BJ (cell line): ENCODE measurements at places on chromosomes 1 and 21. TPM values are rescaled to one million over a fixed set of nuclear protein-coding genes. Genes with fewer than 3 reads are reported as not detected.

DNA sequence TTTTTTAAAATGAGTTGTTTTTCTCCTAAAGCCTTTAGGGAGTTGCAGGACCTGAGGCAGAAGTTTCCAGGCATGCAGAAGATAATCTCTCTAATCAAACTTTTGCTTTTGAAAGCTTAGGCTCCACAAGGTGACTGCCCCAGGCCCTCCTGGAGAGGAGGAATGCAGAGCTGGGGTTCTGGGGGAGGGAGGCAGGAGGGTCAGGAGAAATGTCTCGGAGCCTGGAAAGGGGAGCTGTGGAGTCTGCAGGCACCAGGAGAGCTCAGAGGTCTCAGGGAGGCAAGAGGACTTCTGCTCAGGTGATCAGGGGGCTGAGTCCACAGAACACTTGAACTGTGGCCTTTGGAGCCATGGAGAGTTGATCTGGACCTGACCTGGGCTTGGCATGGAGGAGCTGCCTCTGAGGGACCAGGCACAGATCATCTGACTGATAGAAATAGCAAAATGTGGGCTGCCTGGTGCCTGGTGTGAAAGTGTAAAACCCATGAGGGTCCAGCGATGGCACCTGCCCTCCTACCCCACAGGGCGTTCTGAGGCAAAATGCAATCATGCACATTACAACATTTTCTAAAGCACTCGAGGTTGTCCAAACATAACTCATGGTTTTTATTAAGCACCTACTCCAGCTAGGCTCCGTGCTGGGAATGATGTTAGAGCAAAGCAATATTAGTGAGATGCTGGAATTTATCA lies 10.0 kb upstream of the ABCG1 start:
- DNase-seq = no peak

The FCGR2B gene
- polyA plus RNA-seq = not detected in 2 replicates

DNA sequence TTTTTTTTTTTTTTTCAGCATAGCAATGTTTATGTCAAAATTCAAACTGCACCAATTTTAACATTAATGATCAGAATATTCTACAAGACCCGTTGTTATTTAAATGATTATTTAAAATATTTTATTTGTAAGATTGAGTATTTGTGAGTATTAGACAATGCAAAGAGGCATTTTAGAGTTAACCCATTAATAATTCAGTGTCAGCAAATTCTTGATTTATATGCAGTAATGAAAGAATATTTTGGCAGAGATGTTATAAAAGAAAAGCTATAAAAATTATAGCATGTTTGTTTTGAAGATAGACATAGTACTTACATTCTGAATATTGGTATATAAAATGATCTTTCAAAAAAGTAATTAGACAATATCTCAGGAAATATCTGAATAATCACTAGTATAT lies 269.5 kb upstream of the ZRANB2 start:
- no peak for DNase-seq

DNA sequence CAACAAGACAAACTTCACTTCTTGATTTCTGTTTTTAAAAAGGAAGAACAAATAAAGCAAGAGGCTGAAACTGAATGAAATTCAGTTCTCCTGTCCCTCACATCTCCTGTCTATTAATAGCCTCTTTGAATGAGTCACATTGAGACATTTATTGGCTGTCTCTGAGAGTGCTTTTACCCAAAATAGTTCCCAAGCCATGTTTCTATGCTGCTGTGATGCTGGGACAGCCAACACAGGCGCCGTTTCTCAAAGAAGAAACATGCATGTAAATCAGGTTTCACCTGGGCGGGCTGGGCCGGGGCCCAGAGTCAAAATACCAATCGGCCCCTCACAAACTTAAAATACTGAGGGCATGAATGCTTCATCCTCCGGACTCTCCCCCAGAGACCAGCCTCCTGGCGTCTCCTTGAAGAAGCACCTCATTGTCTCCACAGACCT lies 105.2 kb downstream of the EDEM3 start:
- DNase-seq = peak; percentile 35

The KIF26B gene
- polyA plus RNA-seq = 2.8 and 3.0 TPM in 2 replicates

DNA sequence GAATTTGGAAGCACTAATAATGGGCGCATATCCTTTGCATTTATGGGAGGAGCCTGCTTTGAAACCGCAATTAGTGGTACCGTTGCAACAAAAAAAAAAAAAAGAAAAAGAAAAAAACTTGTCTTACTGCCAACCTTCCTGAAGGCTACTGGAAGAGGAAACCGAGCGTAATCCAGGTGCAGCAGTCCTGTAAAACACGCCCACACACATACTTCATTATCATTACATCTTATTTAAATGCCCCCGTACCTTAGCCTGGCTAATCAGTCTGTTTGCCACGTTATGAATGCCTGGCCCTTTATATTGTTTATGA lies 686 bp upstream of the ZNF281 start:
- no peak for DNase-seq

DNA sequence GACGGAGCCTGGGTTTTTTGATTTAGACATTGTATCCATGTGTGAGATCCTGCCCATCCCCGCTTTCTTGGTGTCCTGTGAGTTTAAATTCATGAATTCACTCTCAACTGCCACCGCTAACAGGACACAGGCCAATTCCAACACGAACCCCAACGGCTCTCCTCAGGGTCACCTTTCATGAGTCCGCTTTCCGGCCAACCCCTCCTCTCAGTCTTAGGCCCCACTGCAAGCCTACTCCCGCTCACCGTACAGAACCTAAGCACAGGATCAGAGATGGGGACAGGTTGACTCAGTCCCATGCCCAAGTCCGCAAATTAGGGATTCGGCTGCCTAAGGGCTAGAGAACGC lies 238 bp upstream of the SCP2 start:
- DNase-seq = no peak

GRCh38 chr1:7060745-7061144 lies 275.5 kb downstream of the CAMTA1 start:
- DNase-seq = no peak

GRCh38 chr1:179786815-179787685 lies 44.0 kb downstream of the FAM163A start:
- no peak for DNase-seq

The NAXE gene
- polyA plus RNA-seq = 37.8 and 63.3 TPM in 2 replicates

The DIO1 gene
- polyA plus RNA-seq = not detected in 2 replicates

DNA sequence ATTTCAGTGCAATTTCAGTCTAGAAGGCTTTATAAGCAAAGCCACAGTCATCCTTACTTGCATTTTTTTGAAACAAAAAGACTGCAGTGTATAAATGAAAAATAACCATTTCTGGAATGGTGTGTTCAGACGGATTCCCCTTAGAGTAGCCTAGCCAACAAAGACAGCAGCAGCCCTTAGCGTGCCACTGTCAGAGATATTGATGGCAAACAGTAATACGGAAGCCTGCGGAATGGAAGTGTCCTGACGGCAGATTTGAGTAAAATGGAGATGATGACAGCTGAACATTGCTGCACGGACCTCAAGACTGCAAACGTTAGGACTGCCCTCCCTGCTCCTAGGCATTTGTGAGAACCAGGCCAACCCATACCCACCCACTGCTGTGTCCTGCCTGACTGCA lies 54.7 kb downstream of the PDE9A start:
- DNase-seq = no peak

The ST6GALNAC3 gene
- polyA plus RNA-seq = 0.05 and 0.06 TPM in 2 replicates

- DNase-seq = peak; percentile 76
These were observed 118.5 kb downstream of the ITSN1 start for GRCh38 chr21:33760641-33761440.

The SLC1A7 gene
- 0.20 and 0.63 TPM in 2 replicates for polyA plus RNA-seq

DNA sequence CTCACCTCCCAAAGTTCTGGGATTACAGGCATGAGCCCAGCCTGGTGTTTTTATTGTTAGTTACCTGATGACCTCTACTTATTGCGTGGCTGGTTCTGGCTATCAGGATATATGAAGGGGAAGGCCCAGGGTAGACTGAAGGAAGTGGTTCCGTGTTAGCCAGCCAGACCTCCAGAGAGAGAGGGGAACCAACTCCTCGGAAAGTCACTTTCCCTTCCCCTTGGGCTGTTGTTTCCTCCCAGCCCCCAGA lies 2.5 kb upstream of the RCSD1 start:
- no peak for DNase-seq

The GPR37L1 gene
- not detected in 2 replicates for polyA plus RNA-seq

The MXRA8 gene
- 427 and 702 TPM in 2 replicates for polyA plus RNA-seq

DNA sequence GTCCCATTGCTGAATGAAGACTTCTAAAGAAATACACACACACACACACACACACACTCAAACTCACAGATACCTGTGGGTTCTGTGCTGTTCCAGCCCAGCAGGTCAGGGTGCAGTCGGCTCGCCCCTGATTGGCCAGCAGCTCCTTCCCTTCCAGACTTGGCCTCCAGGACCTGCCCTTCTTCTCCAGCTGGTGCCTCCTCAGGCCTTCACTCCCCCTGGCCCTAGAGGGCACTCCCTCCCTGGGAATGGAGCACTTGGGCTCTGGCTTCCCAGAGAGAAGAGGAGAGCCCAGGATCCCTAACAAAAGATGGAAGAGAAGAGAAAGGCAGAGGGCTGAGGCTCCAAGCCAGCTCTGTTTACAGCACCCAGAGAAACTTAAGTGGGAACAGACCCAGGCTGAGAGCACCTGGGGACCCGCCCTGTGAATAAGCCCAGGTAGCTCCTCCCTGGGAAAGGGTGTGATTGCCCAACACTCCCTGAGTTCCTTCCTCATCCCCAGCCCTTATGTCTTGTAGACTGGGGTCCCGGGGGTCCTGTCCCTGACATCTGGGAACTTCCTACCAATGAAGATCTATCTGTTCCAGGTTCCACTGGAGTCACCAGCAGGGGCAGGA lies at the start of gene PGLYRP3:
Gene PGLYRP3, minus strand, starts transcription at position 383 of the 617 bp plus-strand sequence. CDS start 2,287 bp downstream, outside the sequence.
- DNase-seq = no peak

DNA sequence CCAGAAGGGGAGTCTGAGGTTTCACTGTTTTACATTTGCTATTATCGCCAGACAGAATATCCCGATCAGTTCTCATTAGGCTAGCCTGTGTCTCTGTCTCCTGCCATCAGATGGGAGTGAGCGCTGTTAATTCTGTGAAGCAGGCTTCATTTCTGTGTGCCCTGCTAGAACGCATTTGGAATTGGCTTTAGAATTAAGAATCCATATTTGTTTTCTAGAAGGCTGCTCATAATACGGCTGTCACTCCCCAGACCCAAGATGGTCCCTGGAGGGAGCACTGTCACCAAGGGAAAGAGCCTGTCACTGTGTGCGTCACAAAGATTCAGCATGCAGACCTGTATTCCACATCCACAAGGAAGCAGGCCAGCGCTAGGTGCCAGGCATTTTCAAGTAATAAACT lies 49.2 kb downstream of the CASQ2 start:
- DNase-seq = no peak

- peak; percentile 55 for DNase-seq
These were observed 14.6 kb downstream of the RIPK4 start for GRCh38 chr21:41752231-41752681.

The BMP8B gene
- 0.01 TPM in 2 replicates for polyA plus RNA-seq

GRCh38 chr1:30930631-30931173 lies 22.1 kb upstream of the SDC3 start:
- DNase-seq = no peak

DNA sequence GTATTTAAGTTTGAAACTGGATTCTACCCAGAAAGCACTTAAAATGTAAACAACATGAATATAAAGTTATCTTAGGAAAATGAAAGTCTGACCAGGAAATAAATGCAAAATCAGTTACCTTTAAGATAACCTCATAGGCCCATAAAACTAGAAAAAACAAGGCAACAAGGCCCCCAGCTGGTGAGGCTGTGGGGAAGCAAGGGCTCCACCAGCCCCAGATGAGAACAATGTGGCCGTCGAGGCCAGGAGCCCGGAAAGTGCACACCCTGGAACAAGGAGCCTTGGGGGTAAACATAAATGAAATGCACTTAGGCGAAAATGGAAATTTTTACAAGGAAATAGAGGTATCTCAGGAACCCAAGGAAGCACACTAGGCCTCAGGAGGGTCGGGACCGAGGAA lies 37.9 kb upstream of the BMP8B start:
- no peak for DNase-seq

GRCh38 chr1:13624526-13624925 lies 40.9 kb downstream of the PDPN start:
- no peak for DNase-seq

The FYB2 gene
- not detected in 2 replicates for polyA plus RNA-seq

The HTR6 gene
- not detected in 2 replicates for polyA plus RNA-seq

The SMPDL3B gene
- 0.21 and 0.34 TPM in 2 replicates for polyA plus RNA-seq

- DNase-seq = no peak
These were observed 36.4 kb downstream of the CHML start for GRCh38 chr1:241603731-241604245.

DNA sequence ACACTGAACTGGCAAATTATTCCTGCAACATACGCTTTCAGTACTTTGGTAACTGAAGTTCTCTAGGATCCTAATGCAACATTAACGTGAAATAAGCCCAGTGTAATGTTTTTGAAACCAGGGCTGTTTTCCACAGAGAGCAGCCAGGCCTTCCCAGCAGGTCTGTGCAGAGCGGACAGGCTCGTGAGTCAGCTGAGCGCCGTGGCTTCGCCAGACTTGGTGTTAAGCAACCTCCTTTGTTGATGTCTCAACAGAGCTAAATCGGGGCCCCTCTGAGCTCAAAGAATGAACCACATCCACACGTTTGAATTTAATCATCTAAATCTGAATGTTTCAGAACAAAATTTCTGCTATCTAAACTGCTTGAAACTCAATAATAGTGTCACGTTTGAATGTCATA lies 181.8 kb upstream of the FMN2 start:
- no peak for DNase-seq

- no peak for DNase-seq
These were observed 1812.9 kb downstream of the PLA2G4A start for GRCh38 chr1:188641566-188642211.

DNA sequence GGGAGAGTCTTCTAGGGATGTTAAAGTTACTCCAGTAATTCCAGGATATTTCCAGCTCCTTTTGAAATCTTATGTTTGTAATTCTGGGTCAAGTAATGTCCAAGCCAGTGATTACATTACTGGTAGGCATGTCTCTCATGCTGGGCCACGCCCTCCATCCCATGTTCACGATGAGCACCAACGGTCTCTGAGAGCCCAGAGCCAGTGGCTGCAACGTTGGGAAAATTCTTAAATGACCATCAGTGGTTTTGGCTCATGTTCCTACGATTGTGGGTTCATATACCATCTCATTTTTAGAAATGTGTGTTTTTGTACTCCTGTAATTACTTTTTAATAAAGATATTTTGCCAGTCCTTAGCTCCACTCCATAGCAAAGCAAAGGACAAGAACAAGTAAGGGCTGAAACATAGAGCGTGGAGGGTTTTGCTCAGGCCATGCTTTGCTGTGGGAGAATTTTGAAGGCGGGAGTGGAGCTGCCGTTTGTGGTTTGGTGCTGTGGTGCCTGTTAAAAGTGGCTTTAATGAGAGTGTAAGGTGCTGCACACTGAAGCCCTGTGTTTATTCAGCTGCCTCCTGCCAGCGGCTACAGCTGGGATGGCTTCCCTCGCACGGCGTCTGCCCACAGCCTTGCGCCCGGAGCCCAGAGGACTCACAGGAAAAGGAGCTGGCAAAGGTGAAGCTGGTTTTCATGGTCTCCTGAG lies 28.9 kb downstream of the VANGL1 start:
- no peak for DNase-seq

- DNase-seq = no peak
These were observed 102.4 kb upstream of the ZNF281 start for GRCh38 chr1:200512191-200512590.

The CD84 gene
- not detected in 2 replicates for polyA plus RNA-seq
